ENCODE measurements at places on chromosomes 5 and 9.

DNA sequence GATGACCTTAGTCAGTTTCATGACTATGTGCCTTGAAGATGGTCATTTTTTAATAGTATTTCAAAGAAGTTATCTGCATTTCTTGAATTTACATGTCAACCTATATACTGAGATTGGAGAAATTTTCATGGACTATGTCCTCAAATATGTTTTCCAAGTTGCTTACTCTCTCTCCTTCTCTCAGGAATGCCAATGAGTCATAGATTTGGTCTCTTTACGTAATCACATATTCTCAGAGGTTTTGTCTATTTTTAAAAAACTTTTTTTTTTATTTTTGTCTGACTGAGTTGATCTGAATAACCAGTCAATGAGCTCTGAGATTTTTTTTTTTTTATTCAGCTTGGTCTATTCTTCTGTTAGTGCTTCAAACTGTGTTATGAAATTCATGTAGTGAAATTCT is 374.7 kb upstream of the GRIN3A start:
- DNase-seq: no peak

DNA sequence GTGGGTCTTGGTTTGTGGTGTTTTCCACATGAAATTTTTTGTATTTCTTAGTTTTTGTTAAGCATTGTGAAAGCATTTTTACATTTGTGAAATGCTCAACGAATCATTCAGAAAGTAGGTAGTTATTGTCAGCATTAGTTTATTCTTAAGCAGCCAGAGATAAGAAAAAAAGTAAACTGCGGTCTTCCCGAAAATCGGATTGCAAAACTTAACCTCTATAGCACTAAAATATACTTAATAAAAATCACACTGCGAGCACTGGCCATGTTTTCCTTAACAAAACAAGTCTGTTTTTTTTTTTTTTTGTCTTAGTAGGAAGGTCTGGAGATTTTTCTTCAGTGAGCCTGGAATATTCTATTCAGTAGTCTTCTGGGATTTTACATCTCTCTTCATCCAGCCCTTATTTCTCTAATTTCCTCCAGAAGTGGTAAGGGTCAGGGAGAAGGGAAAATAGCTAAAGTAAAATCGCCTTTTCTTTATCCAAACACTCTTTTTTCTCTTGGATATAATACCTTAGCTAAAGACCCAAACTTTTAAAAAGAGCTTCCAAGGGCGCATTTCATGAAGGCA is 289.9 kb downstream of the DMAC1 start:
- DNase-seq: no peak

DNA sequence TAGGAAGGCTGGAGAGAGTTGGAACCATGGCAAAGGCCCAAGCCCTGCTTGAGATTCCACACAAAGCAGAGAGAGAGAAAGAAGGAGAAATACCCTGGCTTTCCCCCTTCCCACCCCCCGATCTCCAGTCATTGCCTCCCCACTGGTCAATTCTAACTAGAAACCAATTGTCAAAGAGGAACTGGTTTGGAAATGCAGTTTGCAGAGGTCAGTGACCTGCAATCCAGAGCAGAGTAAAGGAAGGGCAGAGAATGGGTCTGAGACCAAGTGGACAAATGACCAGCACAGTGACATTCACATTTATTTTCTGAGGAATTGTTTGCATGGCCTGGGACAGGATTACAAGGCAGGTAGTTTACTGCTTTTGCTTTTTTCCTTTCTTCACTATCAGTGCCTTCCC is 37.5 kb upstream of the ZFYVE16 start:
- DNase-seq: no peak

DNA sequence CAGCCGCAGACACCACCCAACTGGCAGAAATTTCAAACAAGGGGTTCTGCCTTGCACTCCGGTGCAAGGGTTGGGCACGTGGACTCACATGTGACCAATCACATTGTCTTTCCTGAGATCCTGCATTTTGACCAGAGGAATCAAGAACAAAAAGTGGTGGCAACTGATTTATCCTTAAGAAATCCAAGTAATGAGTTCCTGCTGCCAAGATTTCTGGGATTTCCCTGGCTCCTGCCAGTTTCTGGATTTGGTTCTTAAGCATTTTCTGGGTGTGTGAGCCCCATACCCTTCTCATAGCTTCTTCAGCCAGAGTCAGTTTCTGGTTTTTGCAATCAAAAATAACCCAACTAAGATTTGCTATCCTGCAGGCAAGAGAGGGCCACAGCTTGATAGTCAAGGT is 17.4 kb upstream of the KCNIP1 start:
- no peak for DNase-seq

GRCh38 chr9:87464992-87465378 is 32.7 kb upstream of the DAPK1 start:
- no peak for DNase-seq

DNA sequence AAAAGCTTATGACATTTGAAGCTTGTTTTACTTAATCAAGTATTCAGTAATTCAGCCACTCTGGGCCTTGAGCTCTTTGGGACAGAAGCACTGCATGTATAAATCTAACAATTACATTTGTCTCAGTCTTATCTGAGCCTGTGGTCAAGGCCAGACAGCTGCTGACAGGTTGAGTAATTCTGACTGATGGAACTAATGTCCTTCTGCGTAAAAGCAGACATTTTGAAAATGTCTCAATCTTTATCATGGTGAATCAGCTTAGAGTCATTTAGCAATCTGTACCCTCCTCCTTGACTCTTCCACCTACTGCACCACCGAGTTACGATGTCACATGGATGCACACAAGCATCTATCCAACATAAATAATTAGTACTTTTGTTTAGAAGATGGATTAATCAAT is 400.0 kb downstream of the ARRDC3 start:
- no peak for DNase-seq

DNA sequence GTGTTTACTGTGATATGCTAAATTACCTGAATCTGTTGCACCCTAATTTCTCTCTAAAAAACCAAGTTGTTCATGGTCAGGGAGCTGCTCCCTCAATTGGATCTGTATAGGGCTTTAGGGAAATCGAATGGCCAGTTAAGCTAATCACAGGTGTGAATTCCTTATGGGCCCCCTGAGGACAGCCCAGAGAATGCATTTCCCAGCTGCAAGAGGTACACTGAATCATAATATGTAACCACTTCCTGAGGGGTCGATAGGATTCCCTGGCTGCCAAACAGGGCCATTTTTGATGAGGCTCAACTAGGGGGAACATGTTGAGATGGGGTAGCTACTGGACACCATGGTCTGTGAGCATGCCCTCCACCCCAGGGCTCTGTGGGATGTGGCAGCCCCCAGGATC is 478.6 kb downstream of the CCDC171 start:
- no peak for DNase-seq

- no peak for DNase-seq
Measured at GRCh38 chr9:127051881-127052595, 70.4 kb downstream of the ANGPTL2 start.

DNA sequence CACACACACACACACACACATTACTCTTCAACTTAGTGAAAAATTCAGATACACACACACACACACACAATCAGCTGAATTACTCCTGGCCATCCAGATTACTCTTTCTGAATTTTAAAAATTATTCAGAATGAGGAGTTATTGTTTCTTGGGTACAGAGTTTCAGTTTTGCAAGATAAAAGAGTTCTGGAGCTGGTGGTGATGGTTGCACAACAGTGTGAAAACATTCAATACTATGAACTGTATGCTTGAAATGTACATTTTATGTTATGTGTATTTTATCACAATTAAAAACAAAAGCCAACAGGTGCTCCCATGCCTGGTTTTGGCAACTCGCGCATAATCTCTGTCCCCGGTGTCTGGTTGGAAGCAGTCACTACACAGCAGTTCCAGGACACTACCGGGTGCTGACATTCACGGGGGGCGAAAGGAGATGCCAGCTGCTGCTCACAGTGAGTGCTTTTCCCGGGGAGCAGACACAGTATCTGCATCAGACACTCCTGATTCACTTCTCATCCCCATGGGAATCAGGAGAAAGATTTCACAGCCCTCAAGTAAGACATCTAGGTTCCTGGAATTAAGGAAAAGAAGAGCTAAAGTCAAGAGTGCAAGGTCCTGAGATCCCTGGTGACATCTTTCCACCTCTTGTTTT is 55.7 kb downstream of the LHFPL2 start:
- DNase-seq: no peak

- no peak for DNase-seq
Measured at GRCh38 chr5:17357504-17357903, 140.1 kb downstream of the BASP1 start.

- DNase-seq: no peak
Measured at GRCh38 chr5:149358868-149359495, 1.1 kb downstream of the PCYOX1L start.

GRCh38 chr5:124876983-124877382 is 130.5 kb upstream of the ZNF608 start:
- DNase-seq: no peak

- DNase-seq: no peak
Measured at GRCh38 chr9:31323726-31324444, 1060.6 kb upstream of the ACO1 start.

GRCh38 chr9:27276193-27277030 is 20.5 kb downstream of the EQTN start:
- DNase-seq: no peak

DNA sequence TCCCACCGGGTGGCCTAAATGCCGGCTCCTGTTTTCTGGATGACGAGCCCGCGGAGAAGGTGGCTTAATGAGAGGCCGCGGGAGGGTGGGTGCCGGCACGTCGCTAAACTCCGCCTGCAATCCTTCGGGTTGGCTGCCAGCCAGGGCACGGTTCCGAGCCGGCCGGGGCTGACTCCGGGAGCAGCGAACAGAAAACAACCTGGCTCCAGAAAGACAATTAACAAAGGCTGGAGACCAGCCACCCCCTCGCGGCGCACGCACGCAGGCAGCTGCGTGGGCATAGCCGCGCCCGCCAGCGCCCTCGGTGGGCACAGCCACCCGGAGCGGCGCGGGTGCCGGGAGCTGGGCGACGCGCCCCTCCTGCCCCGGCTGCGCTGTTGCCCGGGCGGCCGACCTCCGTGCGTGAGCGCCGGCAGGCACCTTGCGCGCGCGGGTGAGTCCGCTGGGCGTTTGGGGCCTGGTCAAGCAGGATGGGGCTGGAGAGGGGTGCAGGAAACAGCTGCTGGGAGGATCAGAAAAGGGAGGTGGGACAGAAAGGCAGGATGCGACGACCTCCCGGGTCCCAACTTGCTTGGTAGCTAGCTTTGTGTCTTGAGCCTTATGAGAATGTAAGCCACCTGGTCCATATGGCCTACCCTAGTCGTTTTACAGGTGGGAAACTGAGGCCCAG is at the start of gene ARHGEF37:
Gene ARHGEF37, plus strand, starts transcription at position 307 of the 670 bp plus-strand sequence. CDS start 16,272 bp downstream, outside the sequence.
- peak; percentile 44 for DNase-seq

- no peak for DNase-seq
Measured at GRCh38 chr5:14628346-14628745, 36.2 kb upstream of the OTULIN start.

GRCh38 chr9:83956436-83957247 is 23.4 kb downstream of the HNRNPK start:
- DNase-seq: peak; percentile 47

- no peak for DNase-seq
Measured at GRCh38 chr9:72650206-72650605, 128.8 kb downstream of the TMC1 start.

DNA sequence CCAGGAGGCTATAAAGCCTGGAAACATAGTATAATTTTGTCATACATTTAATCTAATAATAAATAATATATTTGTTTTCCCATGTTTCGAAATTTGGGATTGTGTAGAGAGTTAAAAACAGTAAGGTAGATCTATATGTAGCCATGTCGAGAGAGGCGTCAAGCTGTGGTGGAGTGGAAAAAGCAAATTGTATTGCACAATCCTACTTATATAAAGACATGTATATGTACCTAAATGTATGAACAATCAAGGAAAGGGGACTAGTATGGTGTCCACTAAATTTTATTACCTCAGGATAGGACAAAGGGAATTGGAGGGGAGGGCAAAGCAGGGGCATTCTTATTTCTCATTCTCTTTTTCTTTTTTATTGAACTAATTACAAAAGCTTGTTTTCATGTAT is 52.0 kb downstream of the GLRA1 start:
- DNase-seq: no peak

DNA sequence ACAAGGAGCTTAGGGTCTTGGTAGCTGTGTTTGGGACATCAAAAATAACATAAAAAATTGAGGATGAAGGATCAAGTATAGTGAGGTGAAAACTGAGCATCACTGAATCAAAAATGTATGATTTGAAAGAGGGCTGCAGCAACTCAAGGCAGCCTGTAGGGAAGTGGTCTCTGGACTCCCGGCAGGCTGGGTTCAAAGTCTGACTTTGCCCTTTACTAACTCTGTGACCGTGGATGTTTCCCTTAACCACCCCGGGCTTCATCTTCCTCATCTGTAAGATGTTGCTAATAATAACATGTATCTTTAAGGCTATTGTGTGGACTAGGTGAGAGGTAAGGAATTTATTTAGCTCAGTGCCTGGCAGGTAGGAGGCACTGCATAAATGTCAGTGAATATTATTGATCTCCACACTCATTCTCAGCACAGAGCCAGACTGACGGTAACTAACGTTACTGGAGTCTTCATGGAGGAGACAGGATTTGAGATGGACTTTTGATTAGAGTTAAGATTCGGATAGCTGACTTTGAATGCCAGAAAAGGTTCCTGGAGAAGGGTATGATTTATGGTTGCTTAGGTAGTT is 367.3 kb downstream of the NDUFS4 start:
- no peak for DNase-seq

DNA sequence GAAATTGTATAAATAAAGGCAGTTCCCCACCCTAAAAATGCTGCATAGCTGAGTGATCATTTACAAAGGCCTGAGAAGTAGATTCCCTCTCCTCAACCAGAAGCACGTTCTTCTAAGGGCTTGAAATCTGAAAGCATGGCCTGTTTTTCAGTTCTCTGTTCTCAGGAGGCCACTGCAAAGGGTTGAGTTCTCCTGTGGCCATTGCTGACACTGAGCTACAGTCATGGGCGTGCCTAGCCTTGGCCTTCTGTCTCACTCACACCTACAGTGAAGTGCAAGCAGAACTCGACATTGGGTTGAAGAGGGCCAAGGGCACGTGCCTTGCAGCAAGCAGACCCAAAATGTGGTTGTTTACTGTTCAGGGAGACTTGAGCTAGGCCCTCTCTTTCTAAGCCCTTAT is 276.6 kb upstream of the VLDLR start:
- no peak for DNase-seq

DNA sequence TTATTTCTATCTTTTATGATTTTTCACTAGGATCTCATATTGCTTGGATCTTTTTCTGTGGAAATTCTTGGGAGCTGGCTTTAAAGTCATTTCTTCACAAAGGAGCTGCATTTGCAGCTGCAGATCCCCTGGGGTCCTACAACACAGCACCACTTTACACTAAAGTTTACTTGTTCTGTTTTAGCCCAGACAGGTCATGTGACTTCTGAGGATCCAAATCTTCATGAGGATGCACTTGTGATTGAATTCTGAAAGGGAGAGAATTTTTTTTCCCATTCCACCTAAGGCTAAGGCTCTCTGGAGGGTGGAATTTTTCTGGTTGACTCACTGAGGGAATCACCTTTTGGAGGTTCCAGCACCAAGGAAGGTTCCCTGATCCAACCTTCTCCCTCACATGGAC is 43.4 kb downstream of the ACOT12 start:
- DNase-seq: no peak

DNA sequence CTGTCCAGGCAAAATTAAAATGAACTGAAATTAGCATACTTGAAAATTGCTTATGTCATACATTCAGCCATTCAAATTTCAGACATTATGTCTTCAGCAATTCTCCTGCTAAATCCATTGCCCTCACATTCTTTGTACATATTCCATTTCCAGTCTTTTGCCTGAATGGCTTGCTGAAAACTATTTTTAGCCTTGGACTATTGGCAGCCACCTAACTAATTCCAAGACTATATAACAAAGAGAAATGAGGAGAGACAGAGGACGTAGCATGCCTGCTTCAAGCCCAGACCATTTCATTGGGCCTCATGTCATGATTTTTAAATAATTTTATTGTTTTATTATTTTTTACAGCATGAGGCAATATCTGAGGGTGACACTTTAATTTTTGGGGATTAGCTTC is 100.3 kb downstream of the MRPS30 start:
- no peak for DNase-seq
